ENCODE measurements at places on chromosomes 5 and 9. TPM values are rescaled to one million over a fixed set of nuclear protein-coding genes. Genes with fewer than 3 reads are reported as not detected.

Gene GPX8
- total RNA-seq = 20.2 TPM

Gene PTGS1
- 12.5 TPM for total RNA-seq

Gene CDK5RAP2
- total RNA-seq = 44.0 TPM

- no peak for DNase-seq
These were observed 62.9 kb upstream of the TNFAIP8 start for GRCh38 chr5:119292701-119293515.

GRCh38 chr9:27393054-27393846 lies 96.3 kb upstream of the EQTN start:
- DNase-seq = no peak

- DNase-seq = no peak
These were observed 3.7 kb downstream of the C9orf50 start for GRCh38 chr9:129617167-129617566.

DNA sequence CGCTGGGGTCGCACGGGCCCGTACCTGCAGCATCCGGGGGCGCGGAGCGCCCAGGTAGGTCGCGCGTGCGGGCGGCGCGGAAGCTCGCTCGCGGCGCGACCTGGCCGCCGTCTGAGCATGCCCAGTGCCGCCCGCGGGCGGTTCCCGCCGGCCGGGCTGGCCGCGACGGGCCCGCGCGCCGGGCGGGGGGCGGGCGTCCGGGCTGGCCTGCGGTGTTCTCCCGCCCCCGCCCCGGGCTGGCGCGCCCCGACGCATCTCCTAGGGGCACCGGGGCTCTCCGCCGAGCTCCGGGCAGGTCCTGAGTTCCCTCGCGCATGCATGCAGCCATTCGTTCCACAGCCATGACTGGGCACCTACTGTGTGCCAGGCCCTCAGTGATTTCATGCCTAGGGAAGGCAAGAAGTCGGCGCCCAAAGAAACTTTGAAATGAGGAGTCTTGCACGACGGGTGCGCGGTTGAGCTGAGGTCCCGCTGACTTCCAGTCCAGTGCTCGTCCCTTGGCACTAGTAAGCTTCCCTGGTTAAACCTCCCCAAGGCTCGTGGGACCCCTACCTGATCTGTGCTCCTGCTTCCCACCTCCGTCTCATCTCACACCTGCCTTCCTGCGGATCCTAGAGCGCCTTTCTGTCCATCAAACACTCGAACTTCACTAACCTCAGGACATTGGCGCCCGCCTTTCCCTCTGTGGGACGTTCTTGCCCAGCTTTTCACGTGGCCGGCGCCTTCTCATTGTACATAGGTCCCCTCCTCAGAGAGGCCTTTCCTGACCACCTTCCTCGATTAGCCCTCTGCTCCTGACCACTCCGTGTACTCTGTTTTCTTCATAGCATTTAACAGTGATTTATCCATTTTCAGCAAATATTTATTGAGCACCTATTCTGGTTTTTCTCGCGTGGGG lies at the start of gene PTPN3:
Gene PTPN3, minus strand, starts transcription at position 113 of the 898 bp plus-strand sequence. CDS start 34,873 bp downstream, outside the sequence.
- DNase-seq = no peak

- no peak for DNase-seq
These were observed 45.2 kb downstream of the DIAPH1 start for GRCh38 chr5:141573489-141574121.

DNA sequence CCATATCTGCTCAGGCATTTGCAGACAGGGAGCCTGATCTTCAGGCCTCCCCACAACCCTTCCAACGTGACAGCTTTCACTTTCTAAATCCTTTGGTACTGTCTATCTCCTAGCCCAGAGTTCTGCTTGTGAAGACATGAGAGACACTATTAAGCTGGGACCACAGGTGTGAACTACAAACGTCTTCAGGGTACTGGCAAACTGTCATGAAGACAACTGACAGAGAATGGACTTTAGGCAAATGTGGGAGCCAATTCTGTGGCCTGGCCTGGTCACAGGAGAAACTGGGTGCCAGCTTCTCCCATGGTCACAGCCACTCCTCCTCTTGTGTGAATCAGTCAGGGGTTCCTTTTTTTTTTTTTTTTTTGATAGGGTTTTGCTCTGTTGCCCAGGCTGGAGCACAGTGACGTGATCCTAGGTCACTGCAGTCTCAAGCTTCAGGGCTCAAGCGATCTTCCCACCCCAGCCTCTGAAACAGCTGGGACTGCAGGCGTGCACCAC lies 10.4 kb downstream of the TRIM14 start:
- no peak for DNase-seq

DNA sequence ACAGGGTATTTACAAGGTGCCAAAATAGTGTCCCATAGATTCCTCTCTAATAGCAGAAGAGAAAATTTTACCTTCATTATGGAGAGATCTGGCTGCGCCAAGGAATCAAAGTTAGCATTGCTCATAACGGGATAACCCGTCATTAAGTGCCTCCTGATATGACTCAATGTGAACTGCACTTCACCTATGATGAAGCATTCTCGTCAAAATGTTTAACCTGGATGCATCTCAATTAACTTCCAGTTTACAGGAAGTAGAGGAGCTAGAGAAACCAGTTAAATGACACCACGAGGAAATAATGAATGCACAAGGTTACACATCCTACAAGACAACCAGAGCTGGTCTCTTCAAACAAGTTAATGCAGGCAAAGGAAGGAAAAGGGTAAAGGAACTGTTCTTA lies 17.2 kb downstream of the FBXW11 start:
- DNase-seq = no peak

DNA sequence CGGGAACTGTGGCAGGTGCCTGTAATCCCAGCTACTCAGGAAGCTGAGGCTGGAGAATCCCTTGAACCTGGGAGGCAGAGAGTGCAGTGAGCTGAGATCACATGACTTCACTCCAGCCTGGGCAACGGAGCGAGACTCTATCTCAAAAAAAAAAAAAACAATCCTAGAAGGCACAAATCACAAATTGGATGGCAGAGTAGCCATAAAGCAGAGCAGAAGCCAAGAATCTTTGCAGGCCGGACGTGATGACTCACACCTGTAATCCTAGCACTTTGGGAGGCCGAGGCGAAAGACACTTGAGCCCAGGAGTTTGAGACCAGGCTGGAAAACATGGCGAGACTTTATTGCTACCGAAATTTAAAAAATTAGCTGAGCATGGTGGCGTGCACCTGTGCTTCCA lies 9.2 kb upstream of the FUBP3 start:
- DNase-seq = no peak

GRCh38 chr5:35938568-35939227 lies at the start of gene CAPSL:
CAPSL (minus strand) TSS chr5:35938622; CDS start chr5:35921120, 17,502 bp downstream.
- DNase-seq = peak; percentile 72

DNA sequence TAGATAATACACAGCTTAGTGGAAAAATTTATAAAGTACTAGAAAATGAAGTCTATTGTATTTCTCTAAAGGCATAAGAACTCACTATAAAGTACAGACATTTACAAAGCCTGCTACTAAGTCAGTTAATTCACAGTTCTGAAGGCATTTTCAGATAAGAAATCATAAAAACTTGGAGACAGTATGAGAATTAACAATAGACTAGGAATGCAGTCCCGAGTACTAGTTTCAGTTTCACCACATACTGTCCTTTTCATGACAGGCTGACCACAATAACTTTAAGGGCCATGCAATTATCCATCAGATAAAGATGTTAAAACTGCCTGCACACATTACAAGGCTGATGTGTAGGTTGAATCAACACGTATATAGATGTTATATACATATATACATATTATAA lies 362.6 kb upstream of the SMC2 start:
- no peak for DNase-seq

- DNase-seq = peak; percentile 87
These were observed 17.7 kb downstream of the NINJ1 start for GRCh38 chr9:93116072-93116961.

DNA sequence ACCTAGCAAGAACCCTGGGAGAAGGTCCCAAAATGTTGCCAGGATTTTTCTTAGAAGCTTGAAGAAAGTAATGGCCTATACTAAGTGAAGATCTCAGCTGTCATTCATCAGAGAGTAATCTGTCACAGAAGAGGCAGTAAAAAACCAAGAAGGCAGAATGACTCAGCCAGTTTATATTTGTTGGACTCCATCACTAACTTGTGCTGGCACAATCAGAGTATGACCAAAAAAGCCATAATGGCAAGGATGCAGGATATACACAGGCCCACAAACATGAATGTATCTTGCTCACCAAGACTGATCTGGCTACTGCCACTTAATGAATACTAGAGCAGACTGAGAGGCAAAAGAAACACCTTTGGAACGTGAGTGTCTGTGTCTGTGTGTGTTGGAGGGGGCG lies 104.0 kb upstream of the POU5F2 start:
- DNase-seq = no peak

DNA sequence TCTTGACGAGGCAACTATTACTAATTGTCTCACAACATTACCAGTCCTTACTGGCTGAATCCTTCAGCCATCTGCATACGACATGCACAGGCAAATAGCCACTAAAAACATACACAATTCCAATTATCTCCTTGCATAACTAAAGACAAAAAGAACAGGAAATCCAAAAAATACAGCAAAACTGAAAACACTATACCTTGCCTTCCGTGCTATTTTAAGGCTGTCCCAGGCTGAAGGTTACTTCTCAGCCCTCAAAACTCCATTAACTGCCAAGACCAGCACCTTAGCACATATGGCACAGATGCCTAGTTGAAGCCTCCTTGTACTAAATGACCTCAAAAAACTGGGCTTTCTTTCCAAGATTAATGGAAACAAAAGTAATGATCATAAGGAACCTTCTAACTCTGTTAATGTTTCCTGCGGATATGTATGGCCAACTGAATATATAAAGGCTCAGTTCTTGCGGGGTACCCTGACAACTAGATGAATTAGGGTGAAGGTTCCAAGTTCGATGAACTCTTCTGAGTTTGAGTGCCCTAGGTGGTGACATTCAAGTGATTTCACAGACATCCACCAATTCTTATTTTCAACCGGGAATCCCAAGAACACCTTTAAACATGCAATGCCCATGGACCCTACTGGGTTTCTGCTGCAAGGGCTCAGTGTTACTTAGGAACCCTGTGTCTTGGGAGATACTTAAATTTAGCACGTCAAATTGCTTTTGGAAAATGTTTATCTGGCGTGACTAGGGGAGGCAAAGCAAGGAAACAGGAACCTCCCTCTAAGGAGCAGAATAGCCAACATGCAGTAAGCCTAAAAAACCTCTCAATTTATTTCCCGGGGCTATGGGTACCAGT lies 455.3 kb downstream of the RAB3C start:
- no peak for DNase-seq

DNA sequence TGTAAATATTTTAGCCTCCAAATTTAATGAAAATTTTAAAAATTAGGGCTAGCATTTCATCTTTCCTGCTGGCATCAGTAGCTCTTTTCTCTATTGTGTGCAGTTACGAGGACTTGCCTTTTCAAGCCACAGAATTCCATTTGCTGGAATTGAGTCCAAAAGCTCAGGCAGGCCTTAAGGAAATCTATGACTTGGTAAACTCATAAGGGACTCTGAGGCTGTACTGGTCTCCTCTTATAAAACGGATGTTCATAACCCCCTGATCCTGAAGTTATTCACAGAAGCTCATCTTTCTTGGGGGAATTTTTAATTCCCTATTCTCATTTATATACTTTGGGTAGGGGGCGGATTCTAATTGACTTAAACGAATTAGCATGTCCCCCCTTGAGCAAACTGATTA lies 23.4 kb downstream of the ANKRA2 start:
- no peak for DNase-seq

DNA sequence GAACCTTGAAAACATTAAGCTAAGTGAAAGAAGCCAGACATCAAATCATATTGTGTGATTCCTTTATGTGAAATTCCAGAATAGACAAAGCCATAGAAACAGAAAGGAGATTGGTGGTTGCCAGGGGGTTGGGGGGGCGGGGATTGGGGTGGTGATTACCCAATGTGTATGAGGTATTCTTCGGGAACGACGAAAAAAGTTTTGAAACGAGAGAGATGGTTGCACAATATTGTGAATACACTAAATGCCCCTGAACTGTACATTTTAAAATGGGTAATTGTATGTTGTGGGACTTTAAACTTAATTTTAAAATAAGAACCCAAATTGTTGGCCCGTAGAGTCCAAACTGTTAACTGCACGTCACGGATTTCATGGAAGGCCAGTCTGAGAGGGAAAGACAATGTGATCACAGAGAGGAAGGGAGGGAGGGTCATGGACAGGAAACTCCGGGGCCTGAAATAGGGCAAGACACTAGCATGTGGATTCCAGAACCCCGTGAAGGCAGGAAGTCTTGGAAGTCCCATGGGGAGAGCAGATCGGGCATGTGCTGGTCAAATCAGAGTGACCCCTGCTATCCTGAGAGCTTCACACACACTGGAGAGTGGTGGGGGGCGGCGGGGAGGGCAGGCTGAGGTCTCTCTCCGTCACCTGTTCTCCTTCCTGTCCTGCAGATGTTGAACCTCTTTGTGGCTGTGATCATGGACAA lies 218.4 kb downstream of the CACNA1B start:
- no peak for DNase-seq

DNA sequence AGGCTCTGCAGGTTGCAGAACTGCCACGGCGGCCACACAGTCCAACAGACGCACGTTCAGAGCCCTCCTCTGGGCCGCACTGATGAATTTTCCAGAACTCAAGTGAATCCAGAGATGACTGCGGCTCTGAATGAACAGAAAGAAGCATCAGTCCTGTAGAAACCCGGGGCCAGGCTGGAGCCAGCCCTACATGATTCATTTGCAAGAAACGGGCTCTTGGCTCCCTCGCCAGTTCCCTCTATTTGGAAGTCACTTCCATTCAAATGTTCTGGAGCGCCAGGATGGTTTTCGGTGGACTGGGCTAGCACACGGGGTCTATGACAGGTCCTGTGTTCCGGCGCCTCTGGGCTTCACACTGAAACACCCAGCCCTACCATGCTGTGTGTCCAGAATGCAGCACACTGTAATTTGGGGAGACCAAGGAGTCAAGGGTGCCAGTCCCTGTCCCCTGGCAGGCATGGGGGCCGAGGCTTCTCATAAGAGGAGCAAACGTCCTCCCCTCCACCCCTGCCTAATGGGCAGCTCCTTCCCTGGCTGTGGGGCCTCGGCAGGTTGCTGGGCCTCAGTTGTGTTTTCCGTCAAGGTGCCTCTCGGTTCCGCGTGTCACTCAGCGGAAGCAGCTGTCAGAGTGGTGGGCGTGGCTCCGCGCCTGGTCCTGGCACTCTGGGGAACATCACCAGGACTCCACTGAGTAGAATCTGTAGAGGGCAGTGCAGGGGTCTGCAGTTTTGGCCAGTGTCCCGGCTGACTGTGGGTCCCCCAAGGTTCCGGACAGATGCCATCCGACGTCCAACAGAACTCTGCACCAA lies 18.1 kb upstream of the COL5A1 start:
- no peak for DNase-seq

GRCh38 chr5:6838736-6839135 lies 125.5 kb downstream of the TENT4A start:
- DNase-seq = no peak

DNA sequence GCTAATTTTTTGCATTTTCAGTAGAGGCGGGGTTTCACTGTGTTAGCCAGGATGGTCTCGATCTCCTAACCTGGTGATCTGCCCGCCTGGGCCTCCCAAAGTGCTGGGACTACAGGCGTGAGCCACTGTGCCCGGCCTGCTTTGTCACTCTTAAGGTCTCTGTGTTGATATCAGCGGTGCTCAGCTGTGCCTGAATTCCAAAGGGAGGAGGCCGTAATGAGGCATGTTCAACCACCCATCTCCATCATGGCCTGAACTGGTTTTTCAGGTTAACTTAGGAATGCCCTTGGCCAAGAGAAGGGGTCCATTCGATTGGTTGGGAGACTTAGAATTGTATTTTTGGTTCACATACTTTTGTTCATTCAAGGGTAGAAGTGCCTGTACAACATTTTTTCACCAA lies 22.0 kb downstream of the HSD17B3 start:
- peak; percentile 48 for DNase-seq

Gene BSPRY
- total RNA-seq = 10.2 TPM

Gene ZNF300
- 7.3 TPM for total RNA-seq

Gene SAXO1
- total RNA-seq = 0.57 TPM

- no peak for DNase-seq
These were observed 329.4 kb downstream of the ARRDC3 start for GRCh38 chr5:91053741-91054025.

Gene IFNK
- total RNA-seq = not detected

All from ureter (tissue), 1 donor.